Activated CD8-positive, alpha-beta memory T cell treated with anti-CD3 and anti-CD28 coated beads for 4 hours (primary cell): ENCODE measurements at places on chromosomes 1 and 21.

DNA sequence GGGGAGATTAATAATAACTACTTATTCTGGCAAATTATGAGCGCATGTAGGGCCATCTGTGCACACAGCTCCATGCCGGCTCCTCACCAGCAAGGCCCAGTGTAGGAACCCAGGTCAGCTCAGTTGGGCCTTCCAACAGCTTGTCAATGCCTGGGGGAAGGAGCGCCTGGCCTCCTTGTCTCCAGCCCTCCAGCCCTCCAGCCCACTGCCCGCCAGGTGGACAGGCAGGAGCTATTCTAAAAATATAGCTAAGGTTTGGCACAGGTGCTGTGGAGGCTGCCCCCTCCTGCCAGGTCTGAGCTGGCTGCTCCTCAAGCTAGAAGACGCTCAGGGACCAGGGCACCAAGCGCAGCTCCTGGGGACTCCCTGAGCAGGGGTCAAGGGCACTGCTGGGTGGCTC lies 85.7 kb downstream of the GRIK3 start:
- no peak for DNase-seq

GRCh38 chr1:116817582-116818064 lies 63.4 kb downstream of the CD2 start:
- DNase-seq, result peak; percentile 73

GRCh38 chr21:46269466-46269865 lies 15.9 kb downstream of the MCM3AP start:
- no peak for DNase-seq

GRCh38 chr1:23624440-23624839 lies 65.1 kb upstream of the ID3 start:
- peak; percentile 44 for DNase-seq

DNA sequence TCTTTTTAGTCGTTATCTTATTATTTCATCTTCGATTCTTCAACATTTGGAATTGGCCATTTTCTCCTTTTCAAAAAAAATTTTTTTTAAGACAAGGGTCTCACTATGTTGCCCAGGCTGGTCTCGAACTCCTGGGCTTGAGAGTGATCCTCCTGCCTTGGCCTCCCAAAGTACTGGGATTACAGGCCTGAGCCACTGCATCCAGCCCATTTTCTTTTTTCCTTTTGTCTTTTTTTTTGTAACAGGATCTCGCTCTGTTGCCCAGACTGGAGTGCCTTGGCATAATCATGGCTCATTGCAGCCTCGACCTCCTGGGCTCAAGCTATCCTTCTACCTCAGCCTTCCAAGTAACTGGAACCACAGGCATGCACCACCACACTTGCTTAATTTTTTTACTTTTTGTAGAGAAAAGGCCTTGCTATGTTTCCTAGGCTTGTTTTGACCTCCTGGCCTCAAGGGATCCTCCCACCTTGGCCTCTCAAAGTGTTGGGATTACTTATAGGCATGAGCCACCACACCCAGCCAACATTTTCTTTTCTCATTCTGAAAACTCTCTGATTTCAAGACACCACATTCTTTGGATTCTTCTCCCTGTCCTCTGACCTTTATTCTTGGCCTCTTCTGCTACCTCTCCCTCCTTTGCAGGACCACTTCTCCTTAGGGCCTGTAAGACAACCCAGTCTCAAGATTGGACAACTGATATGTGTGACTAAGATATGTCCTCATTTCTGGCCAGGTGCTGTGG lies 6.0 kb upstream of the MAP1LC3C start:
- DNase-seq, result no peak

DNA sequence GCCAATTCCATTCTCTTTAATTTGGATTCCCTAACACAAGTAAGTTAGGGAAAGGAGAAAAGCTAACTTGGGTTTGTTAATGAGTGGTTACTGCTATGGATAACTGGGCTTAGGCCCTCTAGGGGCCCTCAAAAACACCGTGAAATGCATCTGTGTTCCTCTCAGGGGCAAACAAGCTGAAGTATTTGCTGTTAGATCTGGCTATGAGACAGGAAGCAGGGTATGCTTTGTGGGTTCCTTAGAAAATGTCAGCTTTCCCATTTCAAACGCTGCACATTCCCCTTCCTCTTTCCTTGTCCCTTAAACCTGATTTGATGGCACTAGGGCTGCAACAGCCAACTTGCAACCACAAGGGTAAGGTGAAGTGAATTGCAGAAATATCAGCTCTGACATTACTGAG lies 5.7 kb upstream of the CAP1 start:
- no peak for DNase-seq
